GM04503 (cell line): ENCODE measurements at places on chromosomes 4 and X.

- DNase-seq = no peak
Observed at GRCh38 chr4:3212391-3213105, 36.4 kb upstream of the MSANTD1 start.

DNA sequence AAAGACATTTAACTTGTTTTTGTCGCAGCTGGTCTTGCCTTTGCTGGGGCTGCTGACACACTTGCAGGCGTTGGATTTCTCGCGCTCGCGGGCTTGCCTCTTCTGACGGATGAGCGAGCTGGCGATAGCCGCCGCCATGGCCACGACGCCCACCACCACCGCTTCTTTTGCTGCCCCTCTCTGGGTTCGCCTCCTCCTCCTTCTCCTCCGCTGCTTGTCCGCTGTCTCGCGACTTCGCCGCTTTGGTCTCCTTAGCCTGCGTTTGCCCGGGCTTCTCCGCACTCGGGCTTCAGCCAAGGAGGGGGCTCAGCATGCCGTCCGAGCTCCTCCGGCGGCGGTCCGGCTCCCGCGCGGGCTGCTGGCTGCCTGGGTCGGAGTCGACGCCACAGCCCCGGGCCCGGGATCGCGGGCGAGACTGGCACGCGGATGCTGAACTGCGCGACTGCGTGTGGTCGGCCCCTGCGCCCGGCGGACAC lies 613 bp downstream of the FGF13 start:
- DNase-seq = no peak

GRCh38 chrX:129540722-129541184 lies 694 bp downstream of the OCRL start:
- DNase-seq = no peak

DNA sequence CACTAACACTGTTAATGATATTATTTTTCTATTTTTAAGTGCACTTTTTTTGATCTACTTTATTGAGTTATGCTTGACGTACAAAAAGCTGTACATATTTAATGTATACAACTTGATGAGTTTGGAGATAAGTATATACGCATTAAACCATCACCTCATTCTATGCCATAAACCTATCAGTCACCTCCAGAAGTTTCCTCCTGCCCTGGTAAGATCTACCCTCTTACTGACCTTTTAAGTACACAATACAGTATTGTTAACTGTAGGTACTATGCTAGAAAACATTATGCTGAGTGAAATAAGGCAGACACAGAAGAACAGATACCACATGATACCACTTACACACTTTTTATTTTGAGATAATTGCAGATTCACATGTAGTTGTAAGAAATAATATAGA lies 36.9 kb downstream of the INTS6L start:
- no peak for DNase-seq

- DNase-seq = peak; percentile 88
Observed at GRCh38 chr4:20017070-20017776, 234.5 kb upstream of the SLIT2 start.

DNA sequence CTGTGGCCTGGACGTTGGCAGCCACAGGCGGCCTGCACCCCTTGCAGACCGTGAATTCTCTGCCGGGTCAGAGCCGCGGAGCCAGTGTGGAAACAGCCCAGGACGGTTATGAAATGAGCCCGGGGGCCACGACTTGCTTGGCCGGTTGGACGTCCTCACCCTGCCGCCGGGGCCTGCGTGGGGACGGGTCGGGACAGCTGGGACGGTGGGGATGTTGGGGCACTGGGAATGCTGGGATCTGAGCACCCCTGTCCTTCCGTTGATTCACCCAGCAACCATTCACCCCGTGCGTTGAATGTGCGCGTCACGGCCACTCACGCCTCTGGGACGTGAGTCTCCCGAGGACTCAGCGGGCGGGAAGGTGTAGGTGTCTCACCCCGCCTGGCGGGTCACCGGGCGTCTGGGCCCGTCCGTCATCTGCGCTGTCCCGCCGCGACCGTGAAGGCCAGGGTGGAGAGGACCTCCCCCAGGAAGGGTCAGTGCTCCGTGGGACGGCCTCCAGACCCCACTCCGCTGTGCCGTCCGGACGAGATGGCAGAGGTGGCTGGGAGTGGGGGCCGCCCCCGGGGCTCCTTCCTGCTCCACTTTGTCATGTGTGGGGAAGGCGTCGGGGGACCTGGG lies 4.5 kb upstream of the PLCXD1 start:
- DNase-seq = no peak

DNA sequence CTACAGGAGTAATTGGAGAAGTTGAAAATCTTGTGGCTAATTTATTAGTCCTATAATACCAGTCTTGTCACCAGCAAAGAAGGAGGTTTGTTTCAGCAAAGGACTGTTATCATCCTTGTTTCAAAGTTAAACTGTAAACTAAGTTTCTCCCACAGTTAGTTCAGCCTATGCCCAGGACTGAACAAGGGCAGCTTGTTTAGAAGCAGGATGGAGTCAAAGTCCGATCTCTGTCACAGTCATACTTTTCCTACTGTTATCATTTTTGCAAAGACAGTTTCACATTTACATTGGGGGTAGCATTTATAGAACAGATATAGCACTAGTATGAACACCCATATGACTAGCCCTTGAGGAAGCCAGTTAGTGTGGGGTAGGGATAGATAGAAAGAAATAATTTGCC lies 46.4 kb downstream of the AKAP4 start:
- DNase-seq = no peak

- DNase-seq = no peak
Observed at GRCh38 chrX:140514554-140514953, 9.7 kb upstream of the SOX3 start.

DNA sequence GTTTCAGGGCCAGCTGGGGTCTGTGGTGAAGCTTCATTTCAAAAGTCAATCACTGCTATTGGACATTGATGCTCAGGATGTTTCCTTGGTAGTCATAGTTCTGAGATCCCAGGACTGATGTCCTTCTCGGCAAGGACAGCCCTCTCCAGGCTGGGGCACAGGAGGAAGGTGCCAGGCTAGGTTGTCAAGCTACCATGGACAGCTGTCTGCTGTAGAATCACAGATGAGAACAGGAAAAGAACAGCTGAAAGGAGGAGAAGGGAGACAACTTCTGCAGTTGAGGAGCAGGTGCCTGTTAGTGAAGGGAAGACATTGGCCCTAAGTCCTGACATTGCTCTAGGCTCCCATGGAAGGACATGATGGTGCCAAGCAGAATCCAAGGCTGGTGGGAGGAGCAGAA lies 58.0 kb downstream of the XAGE2 start:
- no peak for DNase-seq

- DNase-seq = no peak
Observed at GRCh38 chr4:12588582-12588981, 895.6 kb downstream of the RAB28 start.

- no peak for DNase-seq
Observed at GRCh38 chr4:184807797-184808712, 17.7 kb downstream of the ACSL1 start.

GRCh38 chrX:100659431-100660137 lies 15.6 kb downstream of the SRPX2 start:
- DNase-seq = no peak

- DNase-seq = no peak
Observed at GRCh38 chr4:76623217-76624045, 188.4 kb downstream of the SHROOM3 start.

- DNase-seq = no peak
Observed at GRCh38 chrX:49162620-49163019, at the start of gene MAGIX. Gene MAGIX (plus strand): TSS chrX:49162758. CDS start chrX:49162890, 132 bp downstream.

DNA sequence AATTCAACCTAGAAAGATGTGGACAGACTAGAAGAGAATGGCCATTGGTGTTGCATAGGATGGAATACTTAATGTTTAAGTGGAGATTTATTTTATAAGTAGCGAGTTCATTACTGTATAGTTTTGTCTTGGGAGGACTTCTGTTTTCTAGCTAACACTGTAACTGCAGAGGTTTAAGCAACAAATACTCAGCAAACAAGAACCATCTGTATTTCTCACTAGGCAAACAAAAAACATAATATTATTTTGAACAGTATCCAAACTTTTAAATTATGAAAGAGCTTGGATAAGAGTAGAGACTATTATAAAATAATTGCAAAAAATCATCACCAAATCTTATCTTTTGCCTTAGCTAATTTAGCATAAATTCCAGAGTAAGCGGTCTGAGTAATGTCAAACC lies 121.1 kb downstream of the GLRA3 start:
- no peak for DNase-seq

- DNase-seq = no peak
Observed at GRCh38 chr4:122652379-122652778, 31.5 kb upstream of the IL21 start.

- DNase-seq = peak; percentile 58
Observed at GRCh38 chr4:87032884-87033533, 98.2 kb downstream of the AFF1 start.

DNA sequence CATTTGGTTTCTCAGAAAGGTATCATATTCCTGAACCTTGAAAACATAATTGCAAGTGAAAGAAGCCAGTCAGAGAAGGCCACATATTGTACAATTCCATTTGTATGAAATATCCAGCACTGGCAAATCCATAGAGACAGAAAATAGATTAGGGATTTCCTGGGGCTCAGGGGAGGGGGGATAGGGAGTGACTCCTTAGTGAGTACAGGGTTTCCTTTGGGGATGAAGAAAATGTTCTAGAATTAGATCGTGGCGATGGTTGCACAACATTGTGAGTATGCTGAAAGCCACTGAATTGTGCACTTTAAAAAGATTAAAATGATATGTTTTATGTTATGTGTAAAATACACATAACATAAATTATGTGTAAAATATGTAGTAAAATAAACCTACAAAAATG lies 10.3 kb downstream of the XPNPEP2 start:
- DNase-seq = no peak

GRCh38 chrX:7072856-7073255 lies 74.7 kb upstream of the STS start:
- no peak for DNase-seq

- no peak for DNase-seq
Observed at GRCh38 chr4:142866685-142867084, 20.6 kb upstream of the INPP4B start.

GRCh38 chr4:11901089-11901488 lies 472.4 kb upstream of the HS3ST1 start:
- no peak for DNase-seq

- DNase-seq = no peak
Observed at GRCh38 chr4:8577046-8577445, 3.1 kb upstream of the GPR78 start.

DNA sequence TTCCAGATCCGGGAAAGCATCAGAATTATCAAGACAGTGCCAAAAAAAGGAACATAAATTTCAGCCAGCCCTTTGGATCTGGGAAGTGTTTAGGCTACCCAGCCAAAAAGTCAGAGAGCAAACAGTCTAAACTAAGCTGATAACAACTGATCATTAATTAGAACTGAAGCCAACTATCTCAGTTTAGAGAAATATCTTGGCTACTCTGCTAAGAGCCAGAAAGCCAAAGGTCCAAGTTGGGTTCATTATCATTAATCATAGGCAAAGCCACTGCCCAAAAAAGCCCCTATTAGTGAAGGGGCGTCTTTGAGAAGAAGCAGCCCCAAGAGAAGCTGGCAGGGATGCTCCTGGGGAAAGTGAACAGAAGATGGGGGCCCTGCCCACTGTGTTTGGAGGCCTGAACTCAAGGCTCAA lies 37.0 kb upstream of the SHISA3 start:
- DNase-seq = no peak

DNA sequence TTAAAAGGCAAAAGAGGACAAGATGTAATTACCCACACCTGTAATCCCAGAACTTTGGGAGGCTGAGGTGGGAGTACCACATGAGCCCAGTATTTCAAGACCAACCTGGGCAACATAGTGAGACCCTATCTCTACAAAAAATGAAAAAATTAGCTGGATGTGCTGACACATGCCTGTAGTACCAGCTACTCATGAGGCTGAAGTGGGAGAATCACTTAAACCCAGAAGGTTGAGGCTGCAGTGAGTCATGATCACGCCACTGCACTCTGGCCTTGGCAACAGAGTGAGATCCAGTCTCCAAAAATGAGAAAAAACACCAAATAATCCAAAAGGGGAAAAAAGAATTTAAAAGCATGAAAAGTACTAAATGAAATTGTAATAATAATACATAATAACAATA lies 30.8 kb downstream of the NR0B1 start:
- DNase-seq = no peak

- no peak for DNase-seq
Observed at GRCh38 chrX:42567268-42567667, 210.7 kb downstream of the PPP1R2C start.

- DNase-seq = no peak
Observed at GRCh38 chr4:132992686-132993085, 156.4 kb upstream of the PCDH10 start.

DNA sequence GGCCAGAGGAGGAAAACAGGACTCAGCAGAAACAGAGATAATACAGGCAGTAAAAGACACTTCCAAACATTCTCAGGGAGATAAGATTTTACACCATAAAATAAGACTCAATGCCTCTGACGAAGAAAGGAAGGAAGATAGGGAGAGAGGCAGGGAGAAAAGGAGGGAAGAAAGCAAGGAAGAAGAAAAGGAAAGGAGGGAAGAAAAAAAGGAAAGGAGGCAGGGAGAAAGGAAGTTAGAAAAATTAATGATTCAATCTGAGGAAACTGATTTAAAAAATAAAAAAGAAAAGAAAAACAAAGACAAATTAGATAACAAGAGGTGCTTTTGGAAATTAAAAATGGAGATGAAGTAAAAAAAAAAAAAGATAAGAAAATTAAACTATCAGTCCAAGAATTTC lies 72.1 kb downstream of the PDS5A start:
- DNase-seq = no peak

DNA sequence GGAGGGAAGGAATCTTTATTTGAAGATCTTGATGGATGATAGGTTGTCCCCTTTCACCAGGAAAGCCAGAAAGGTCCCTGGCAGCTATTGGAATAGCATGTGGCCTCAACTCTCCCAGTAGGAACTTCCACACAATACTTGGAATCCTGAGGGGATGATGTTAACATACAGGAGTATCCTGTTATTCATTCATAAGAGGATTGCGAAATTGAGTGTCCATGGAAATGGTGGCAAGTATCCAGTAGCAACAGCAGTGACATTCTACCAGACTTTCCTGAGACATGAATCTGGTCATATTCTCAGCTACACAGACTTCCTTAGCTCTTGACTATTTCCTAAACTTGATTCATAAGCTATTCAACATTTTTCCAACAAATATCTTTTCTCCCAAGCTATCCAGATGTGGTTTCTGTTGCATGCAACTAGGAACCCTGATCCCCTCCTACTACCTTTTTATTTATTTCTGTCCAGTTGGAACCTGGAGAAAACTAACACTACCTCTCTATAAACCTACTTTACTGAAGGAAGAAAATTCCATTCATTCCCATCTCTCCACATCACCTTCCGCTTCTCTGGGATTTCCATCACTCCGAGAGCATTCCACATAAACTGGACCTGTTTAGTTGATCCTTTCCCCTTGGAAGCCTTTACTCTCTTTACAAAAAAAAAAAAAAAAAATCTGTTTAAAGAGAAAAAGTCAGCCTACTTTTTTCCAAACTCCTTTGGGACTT lies 101.8 kb downstream of the ANXA5 start:
- DNase-seq = peak; percentile 24
